ENCODE measurements at places on chromosomes 2 and 18.

- no peak for DNase-seq
Measured at GRCh38 chr2:235605312-235606003, 111.6 kb downstream of the AGAP1 start.

DNA sequence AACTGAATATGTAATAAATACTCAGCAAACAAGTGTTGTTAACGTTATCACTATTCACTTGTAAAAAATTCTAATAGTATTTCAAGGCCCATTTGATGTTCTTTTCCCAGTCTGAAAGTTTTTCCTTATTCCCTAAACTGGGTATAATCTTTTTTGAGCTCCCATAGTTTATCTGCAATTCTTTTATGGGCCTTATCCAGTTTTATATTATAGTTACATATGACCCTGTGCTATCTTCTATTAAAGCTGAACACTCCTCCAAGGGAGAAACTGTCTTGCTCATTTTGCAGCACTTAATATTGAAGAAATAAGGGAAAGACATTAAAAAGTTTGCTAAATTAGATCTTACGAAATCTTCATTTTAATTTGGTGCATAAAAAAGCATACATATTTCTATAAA lies 13.9 kb downstream of the PELI1 start:
- DNase-seq, result no peak

GRCh38 chr2:241850544-241851324 lies 8.0 kb downstream of the PDCD1 start:
- no peak for DNase-seq

DNA sequence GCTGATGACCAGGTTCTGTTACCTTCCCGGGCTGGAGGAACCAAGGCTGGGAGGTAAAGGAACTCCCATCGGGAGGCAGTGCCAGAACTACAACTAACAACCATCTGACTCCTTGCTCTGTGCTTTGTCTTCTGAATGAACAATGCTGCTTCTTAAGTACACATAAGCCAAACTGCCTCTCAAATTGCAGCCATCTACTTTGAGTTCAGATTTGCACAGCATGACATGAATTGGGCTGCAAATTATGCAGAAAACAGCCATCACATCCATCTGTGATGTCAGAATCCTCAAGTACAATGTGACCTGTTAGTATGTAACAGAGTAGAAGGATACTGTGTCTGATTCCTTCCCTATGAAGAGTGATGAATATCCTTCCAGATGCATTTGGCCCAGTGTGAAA lies 290.6 kb downstream of the ZNF521 start:
- DNase-seq, result no peak

DNA sequence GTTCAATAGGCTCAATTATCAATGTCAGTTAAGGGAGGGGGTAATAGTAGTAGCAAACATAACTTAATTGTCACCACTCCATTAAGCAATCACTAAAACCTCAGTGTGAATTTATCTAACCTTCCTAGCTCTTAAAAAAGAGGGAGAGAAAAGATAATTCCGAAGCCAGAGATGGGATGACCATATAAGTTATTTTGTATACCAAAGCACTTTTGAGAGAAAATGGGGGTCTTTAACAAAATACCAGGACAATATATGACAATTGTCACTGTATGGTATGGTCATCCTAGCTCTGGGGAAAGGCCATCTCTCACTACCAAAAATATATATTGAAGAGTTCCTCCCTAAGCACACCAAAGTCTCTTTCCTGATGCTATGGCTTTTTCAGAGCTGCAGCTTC lies 55.1 kb downstream of the SPHKAP start:
- no peak for DNase-seq

GRCh38 chr2:144004742-144005141 lies 515.2 kb downstream of the ZEB2 start:
- no peak for DNase-seq

- DNase-seq, result peak; percentile 67
Measured at GRCh38 chr2:46776687-46777327, 138.8 kb downstream of the MCFD2 start.

- DNase-seq, result peak; percentile 96
Measured at GRCh38 chr2:27428213-27428977, at the start of gene NRBP1. NRBP1 (plus strand) TSS chr2:27428631; CDS start chr2:27433274, 4,643 bp downstream.

- no peak for DNase-seq
Measured at GRCh38 chr2:218149848-218150440, 16.8 kb downstream of the CXCR1 start.

DNA sequence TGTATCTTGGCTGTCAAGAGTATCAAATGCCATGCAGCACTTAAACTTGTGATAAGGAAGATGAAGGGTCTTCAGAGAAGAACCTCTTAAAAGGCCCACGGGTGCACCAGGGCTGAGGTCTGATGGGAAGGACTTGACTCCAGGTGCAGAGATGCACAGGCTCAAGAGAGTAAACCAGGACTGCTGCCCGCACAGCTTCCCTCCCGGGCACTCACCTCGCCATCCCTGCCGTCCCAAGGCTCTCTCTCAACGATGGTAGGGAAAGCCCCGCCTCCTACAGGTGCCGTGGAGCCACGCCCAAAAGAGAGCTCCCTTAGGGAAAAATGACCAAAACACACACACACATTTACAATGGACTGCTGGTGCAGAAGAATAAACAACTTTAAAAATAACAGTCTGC lies 27.9 kb downstream of the PDIA6 start:
- DNase-seq, result no peak
